ENCODE measurements at places on chromosomes 5 and 9.
A peak's percentile ranks its signal among the peaks of the same experiment; 100 is the strongest.

DNA sequence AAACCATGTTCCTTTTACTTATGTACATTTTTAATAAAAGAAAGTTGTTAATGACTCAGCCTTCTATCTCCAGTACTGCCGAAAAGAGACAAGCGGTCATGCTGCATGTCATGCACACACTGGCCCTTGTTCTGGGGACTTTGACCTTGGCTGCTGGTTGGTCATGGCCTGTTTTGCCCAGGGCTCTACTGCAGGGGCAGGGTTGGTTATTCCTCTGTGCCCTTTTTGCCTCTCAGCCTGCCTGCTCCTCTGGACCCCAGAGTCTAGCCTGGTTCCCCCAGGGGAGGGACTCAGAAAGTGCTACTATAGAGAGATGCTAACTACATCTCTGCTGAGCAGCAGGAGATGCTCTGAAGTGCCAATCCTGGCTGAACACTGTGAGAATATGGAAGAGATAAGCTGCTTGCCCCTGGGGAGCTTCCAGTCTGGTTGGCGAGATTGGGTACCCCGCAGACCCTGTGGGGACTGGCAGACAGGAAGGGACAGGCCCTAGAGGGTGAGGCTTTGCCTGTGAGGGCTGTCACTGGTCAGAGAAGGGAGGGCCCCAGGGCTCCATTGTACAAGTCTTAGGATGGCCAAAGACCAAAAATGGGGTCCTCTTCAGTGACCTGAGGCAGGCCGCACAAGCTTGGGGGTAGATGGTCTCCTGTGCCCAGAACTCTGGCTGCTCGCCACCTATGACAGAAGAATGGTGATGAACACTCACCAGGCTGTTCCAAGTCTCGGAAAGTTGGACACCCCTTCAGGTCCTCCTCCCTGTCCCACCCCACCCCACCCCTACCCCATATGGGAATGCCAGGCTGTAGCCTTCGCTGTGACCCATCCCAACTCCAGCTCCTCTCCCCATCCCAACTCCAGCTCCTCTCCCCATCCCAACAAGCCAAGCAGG is 14.3 kb downstream of the IRF1 start:
- no peak for DNase-seq

- DNase-seq = peak; percentile 64
These were observed 27.8 kb upstream of the SLC44A1 start for GRCh38 chr9:105216440-105217178.

DNA sequence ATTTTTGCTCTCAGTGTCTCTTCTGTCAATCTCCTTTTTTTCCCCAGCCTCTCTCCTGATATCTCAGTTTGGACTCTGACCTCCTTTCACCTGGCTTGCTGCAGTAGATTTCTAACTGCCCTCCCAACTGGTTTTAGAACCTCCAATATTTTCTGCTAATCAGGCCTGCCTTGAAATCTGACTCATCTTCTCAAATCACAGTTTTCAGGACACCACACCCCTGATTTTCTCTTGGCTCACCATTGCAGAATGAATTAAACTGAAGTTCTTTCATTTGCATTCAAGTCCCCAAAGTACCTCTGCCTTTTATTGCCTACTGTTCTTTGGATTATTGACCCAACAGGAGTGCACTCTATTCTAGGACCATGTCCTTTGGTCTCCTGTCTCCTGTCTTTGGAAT is 310.4 kb upstream of the TRPC7 start:
- no peak for DNase-seq

GRCh38 chr5:11121885-11122284 is 360.9 kb upstream of the DAP start:
- DNase-seq = no peak

GRCh38 chr9:77210116-77210515 is 32.8 kb downstream of the VPS13A start:
- DNase-seq = no peak

GRCh38 chr5:121366515-121366914 is 485.2 kb upstream of the FTMT start:
- DNase-seq = no peak
